ENCODE measurements at places on chromosomes 6 and 20. TPM values are rescaled to one million over a fixed set of nuclear protein-coding genes. Genes with fewer than 3 reads are reported as not detected.
A peak's percentile ranks its signal among the peaks of the same experiment; 100 is the strongest.

- DNase-seq = no peak
Measured at GRCh38 chr6:136174510-136174909, 75.6 kb downstream of the MTFR2 start.

GRCh38 chr6:105078386-105078708 lies 101.5 kb downstream of the POPDC3 start:
- DNase-seq = no peak

- DNase-seq = no peak
Measured at GRCh38 chr6:13688692-13689196, 22.9 kb downstream of the RANBP9 start.

- no peak for DNase-seq
Measured at GRCh38 chr6:7727086-7727945, 1.4 kb downstream of the BMP6 start.

- no peak for DNase-seq
Measured at GRCh38 chr6:78883651-78884050, 16.3 kb downstream of the IRAK1BP1 start.

- DNase-seq = no peak
Measured at GRCh38 chr6:167449094-167449861, 124.4 kb downstream of the TTLL2 start.

DNA sequence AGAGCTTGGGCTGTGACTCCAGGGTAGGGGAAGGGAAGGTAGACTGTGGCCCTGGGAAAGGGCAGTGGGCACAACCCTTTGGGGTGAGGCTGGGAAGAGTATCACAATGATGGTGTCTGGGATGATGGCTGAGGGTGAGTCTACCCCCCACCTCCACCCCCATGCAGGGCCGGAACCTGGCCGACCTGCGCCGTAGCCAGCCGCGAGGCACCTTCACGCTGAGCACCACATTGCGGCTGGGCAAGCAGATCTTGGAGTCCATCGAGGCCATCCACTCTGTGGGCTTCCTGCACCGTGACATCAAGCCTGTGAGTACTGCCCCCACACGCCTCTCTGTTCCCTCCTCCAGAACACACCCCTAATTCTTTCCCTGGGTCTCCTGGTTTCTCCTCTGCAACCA lies 10.1 kb downstream of the TTBK1 start:
- DNase-seq = no peak

- DNase-seq = no peak
Measured at GRCh38 chr6:37354526-37355384, 972 bp downstream of the RNF8 start.

DNA sequence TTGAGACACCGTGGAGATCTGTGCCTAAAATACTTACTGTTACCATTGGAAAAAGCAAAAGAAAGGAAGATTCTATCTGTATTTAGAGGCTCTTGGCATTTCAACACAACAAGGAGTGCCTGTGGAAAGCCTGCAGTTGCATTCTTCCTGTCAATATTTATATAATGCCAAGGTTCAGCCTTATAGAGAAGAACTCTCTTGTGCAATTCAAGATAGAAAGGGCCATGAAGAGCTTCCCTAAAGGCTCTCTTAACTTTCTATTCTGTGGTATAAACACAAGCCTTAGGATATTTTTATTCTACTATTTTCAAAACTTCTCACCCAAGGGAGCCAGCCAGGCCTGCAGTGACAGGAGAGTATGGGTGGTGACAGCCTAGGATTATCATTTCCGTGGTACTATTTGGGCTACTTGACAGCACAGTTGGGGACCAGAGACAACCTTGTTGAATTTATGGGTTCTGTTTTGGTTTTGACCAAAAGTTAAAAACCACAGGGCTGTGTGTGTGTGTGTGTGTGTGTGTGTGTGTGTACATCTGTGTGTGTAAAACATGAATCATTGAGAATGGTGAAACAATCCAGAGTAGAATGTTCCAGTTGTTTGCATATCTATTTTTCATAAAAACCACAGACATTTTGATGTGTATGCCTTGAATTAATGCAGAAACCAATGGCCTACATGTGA lies 700.9 kb upstream of the SLC35B3 start:
- DNase-seq = no peak

GRCh38 chr20:38172408-38172807 lies 7.3 kb upstream of the TGM2 start:
- no peak for DNase-seq

- DNase-seq = no peak
Measured at GRCh38 chr6:105769987-105770386, 316.1 kb upstream of the PRDM1 start.

DNA sequence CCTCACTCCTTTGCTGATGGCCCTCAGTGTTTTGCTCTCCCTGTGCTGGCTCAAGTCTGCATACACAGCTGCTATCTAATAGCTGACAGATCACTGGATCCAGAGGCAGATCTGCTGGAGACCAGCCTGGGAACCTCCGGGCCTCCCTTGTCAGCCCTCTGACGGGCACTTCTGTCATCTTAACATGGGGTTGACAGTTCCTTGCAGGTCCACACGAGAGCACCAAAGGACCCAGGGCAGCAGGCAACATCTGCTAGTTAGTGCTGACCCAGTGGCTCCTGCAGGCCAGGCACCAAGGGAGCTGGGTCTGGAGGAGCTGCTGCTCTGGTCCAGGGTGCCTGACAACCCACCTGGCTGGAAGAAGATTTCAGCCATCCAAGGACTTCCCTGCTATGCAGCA lies 208.1 kb downstream of the UST start:
- DNase-seq = no peak

GRCh38 chr6:30775104-30775503 lies 30.8 kb upstream of the IER3 start:
- no peak for DNase-seq

GRCh38 chr6:91198588-91199255 lies 611.9 kb upstream of the MAP3K7 start:
- no peak for DNase-seq

GRCh38 chr6:76742919-76743318 lies 670.5 kb upstream of the IMPG1 start:
- no peak for DNase-seq

- DNase-seq = peak; percentile 75
Measured at GRCh38 chr6:154510144-154510905, at the start of gene CNKSR3. Gene CNKSR3 (minus strand): TSS chr6:154510685. CDS start chr6:154510114, 571 bp downstream.

- DNase-seq = no peak
Measured at GRCh38 chr6:129592516-129593232, 117.3 kb downstream of the ARHGAP18 start.

DNA sequence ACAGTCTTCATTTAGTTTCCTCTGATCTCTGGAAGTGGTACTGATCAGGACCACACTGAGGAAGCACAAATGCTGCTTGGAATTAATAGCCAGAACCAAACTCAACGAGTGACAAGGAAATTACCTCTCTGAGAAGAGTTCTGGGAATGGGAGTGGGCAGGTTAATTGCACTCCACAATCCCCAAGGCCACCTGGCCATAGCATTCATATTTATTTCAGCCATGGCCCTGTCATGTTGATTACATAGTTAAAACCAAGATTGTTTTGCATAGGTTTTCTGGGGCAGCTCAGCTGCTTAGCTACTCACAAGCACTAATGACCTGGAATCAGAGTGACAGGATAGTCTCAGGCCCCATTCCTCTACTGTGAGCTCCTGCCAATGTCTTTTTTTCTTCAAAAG lies 230.2 kb upstream of the RIMS1 start:
- DNase-seq = no peak

DNA sequence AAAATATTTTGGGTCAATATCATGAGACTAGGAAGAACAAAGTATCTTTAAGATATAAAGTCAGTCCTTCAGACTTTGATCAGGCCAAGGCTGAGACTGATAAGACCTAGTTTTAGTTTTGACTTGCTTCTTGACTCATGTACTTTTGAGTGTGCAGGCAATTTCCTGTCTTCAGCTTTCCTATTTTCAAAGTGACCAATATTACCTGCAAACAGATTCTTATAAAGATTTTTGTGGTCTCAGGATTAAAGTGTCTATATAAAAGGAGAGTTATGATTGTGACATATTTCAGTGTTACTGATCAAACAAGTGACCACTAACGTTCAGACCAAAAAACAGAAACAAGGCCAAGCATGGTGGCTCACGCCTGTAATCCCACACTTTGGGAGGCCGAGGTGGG lies 36.0 kb upstream of the AKIRIN2 start:
- no peak for DNase-seq

GRCh38 chr6:14092838-14093789 lies 24.5 kb upstream of the CD83 start:
- no peak for DNase-seq

DNA sequence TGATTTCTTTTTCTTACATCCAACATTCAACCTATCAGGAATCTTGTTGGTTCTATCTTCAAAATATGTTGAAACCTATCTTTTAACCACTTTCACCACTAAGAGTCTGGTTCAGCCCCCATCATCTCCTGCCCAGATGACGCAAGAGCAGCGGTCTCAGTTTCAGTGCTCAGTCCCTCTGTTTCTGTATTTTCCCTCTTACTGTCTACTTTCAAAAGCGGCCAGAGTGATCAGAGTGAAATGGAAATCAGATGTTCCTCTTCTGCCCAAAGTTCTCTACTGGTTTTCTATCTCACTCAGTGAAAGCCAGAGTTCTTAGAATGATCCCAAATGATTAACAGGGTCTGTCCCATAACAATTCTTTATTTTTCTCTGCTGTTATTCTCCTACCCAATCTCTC lies 147.9 kb upstream of the PDE7B start:
- DNase-seq = no peak

The PRR18 gene
- total RNA-seq = 0.35 TPM

The SASH1 gene
- 11.7 TPM for total RNA-seq

The RIPOR2 gene
- total RNA-seq = 0.06 TPM

The NKX2-2 gene
- not detected for total RNA-seq

The TRIM31 gene
- not detected for total RNA-seq

The TLDC2 gene
- total RNA-seq = not detected

The SRC gene
- 116 TPM for total RNA-seq

The TMEM217 gene
- not detected for total RNA-seq

The LPIN3 gene
- total RNA-seq = 7.6 TPM

The DEFB124 gene
- total RNA-seq = not detected

The HCRTR2 gene
- total RNA-seq = not detected

The RAET1G gene
- total RNA-seq = 1.2 TPM

The BTNL2 gene
- not detected for total RNA-seq

Measured in NCI-H460 (cell line).